ENCODE measurements at places on chromosomes 2 and 18.
A peak's percentile ranks its signal among the peaks of the same experiment; 100 is the strongest.

DNA sequence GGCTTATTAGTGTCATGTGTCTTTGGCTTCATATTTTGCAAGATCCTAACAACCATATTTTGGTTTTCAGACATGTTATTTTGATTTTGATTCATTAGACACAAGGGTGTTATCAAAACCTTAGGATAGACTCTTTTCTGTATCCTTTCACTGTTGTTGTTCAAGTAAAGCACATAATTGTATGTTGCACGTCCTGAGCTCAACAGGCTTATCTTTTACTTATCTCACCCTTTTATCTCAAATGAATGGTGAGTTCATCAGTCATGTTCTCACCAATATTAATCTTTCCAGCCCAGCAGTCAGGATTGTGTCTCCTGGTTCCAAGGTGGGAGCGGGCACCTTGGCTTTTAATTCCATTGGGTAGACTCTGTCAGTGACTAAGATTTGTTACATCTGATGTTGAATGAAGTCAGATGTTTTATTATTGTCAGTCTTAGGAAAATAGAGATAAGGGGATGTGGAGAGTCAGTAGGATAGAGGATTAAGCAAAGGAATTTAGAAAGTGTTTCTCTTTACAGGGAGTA is 11.9 kb downstream of the GPN1 start:
- DNase-seq, result no peak

GRCh38 chr2:112600634-112601033 is 16.2 kb downstream of the CHCHD5 start:
- no peak for DNase-seq

GRCh38 chr2:204900910-204901309 is 355.6 kb downstream of the PARD3B start:
- DNase-seq, result peak; percentile 74

- DNase-seq, result peak; percentile 4
Measured at GRCh38 chr2:74206180-74206688, 7.8 kb downstream of the MTHFD2 start.

DNA sequence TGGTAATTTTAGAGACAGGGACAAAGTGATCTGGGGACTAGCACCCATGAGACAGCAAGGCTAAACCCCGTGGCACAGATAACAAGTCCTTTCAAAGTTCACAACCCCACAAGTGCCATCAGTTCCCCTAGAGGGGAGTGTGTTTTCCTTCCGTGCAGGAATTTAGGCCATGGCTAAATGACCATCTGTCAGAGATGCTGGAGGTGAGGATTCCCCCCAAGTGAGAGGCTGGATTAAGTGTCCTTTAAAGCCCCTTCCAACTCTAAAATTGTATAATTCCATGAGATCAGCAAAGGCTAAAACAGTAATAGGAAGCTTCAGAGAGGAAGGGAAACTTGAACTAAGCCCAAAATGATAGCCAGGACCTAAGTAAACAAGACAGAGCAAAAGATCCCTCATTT is 8.7 kb downstream of the FEZ2 start:
- DNase-seq, result no peak

DNA sequence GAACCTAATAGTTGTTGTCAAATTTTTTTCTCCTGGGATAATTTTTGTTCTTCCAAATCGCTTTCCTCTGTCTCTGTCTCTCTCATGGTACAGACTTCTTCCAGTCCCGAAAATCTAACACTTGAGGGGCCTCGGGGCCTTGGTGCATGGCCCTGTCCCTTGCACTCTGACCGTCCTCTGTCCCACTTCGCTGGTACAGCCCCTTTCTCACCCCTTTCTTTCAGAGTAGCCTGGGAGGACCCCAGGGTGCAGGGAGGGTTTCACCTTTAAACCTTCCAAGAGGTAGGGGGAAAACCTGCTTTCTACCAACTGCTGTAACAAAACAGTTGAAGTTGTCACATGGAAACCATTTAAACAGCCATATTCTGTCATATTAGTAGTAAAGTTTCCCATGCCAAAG is 22.2 kb upstream of the FAHD2A start:
- no peak for DNase-seq

All from NCI-H69 (cell line).